ENCODE measurements at places on chromosomes 3 and 15.

DNA sequence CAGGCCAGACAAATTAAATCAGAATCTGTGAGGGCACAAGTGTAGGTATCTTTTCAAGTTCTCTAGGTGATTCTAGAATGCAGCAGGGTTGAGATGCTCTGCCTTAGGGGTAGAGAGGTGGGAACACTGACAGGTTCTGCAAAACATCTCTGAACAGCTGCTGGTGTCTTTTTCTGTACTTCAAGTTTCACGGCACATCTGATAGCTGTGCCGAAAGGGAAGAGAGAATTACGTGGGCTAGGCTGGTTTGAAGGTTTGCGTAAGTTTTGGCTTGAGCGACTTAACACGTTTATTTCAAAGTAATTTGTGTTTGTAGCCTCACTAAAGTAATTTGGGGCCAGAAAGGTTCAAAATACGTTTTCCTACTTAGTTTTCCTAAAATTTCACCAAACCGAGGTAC lies 22.5 kb downstream of the PXK start:
- DNase-seq, result no peak

- no peak for DNase-seq
These were observed 72.3 kb downstream of the THSD4 start for GRCh38 chr15:71187526-71187925.

DNA sequence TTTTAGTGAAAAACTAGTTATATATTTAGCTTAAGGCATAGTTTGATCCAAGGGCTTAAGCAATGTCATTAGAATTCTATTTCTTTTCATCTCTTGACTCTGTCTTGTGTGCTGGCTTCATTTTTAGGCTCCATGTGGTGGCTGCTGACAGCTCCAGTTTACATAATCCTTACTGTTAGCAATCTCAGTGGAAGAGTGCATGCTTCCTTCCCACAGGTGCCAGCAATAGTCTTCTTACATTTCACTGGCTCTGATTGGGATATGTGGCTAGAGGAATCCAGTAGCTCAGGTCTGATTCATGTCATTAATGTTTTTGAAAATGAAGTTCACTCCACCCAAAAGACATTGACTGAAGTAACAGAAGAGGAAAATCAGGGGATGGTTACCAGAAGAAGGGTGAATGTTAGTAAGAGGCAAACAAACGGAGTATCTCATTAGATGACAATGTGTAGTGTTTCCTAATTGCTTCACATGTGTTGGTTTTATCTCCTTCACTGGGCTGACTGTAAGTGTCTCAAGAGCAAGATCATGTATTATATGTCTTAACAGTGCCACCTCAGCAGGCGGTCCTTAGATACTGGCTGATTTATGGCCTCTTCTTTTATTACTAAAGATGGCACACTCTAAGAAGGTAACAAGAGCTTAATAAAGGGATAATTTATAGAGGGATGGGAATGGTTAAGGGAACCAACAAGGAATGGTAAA lies 25.6 kb upstream of the TCF12 start:
- DNase-seq, result no peak

DNA sequence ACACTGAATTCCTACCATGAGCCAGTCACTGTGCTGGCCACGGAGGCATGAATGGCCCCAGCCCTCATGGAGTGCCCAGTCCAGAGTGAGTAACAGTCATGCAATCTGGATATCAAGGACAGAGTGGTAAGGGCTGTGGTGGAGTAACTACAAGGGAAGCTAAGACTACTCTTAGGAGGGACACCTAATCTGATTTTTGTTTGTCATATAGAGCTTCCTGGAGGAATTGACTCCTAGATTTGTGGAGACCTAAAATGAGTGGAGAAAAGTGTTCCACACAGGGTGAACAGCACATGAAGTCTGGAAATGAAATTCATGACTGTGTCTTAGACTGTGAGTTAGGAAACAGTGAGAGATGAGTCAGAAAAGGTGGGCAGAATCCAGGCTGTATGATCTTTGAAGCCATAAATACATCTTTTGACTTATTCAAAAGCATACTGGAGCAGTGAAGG lies 219.9 kb downstream of the NFKBIZ start:
- no peak for DNase-seq

- no peak for DNase-seq
These were observed 12.1 kb downstream of the LACTB start for GRCh38 chr15:63133786-63134185.

DNA sequence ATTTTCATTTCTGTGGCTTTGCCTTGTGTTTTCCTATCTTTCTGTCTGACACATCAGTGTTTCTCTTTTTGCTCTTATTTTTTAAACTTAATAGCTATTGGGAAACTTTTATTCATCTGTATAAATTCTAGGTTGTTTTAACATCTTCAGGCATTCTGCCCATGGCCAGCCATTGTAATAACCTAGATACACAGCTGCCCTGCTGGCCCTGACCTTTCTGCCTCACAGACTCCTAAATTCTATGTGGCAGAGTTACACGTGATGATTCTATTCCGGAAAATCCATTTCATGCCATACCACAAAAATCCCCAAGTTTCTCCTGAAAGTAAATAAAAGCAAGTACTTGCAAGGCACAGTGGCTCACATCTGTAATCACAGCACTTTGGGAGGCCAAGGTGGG lies 150.1 kb downstream of the UACA start:
- no peak for DNase-seq

DNA sequence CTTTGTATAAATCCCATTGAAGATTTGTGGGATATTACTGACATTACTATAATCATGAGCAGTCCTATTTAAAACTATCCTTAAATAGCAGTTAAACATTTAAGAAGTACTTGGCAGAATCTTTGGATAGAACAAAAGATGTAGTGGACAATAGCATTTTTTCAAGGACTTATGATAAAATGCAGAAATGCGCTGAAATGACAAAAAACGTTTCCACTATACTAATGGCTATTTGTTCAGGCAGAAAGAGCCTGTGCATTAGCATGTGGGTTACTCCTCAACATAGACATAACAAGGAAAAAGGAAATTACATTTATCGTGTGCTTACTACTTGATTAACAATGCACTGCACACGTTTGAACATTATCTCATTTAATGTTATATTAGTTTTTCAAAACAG lies 80.7 kb downstream of the GADL1 start:
- DNase-seq, result no peak

DNA sequence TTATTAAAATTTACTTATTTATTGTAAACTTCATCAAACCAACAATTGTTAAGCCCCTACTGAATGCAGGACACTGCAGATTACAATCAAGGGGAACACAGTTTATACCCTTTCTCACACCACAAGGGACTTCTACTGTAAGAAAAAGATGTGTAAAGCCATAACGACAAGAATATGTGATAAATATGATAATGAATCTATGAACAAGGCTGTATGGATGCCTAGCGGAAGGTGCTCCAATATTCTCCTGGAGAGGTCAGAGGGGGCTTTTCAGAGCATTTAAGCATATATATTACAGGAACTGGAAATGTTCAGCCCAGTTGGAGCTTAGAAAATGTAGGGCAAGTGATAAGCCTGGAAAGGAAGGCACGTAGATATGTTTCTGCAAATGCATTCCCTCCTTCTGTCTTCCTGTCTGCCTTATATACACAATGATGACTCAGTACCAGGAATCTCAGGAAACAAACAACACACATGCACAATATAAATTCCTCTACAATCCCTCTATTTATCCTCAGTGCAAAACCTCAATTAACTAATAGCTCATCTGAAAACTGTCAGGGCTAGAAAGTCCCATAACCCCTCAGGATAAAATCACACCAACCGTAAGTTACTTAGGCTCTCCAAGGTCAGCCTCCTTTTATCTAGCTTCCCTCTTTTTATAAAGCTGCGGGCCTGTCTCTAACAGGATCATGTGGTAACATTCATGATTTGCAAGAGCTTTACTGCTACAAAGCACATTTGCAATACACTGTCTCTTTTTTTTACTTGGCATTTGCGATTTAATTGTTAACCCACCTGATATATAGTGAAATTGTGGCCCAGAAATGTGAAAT lies 393.1 kb downstream of the LPP start:
- no peak for DNase-seq

GRCh38 chr3:13210221-13210975 lies 137.2 kb upstream of the IQSEC1 start:
- DNase-seq, result no peak

- no peak for DNase-seq
These were observed 347.7 kb downstream of the ZBBX start for GRCh38 chr3:167032267-167032876.

DNA sequence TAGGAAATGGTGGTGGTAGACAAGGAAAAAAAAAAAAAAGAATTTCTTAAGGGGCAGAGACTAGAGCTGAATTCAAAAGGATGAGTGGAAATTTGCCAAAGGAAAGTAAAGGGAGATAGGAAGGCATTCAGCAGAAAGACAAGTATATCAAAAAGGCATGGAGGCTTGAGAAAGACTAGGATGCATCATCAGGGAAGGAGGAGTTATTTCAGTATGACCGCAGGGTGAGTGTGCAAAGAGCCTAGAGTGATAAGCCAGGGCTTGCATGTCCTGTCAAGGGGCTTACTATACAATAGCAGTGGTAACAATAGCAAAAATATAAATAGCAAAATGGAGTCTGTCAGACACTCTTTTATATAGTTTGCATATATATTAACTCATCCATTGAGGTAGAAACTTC lies 112.0 kb downstream of the FRMD4B start:
- no peak for DNase-seq

DNA sequence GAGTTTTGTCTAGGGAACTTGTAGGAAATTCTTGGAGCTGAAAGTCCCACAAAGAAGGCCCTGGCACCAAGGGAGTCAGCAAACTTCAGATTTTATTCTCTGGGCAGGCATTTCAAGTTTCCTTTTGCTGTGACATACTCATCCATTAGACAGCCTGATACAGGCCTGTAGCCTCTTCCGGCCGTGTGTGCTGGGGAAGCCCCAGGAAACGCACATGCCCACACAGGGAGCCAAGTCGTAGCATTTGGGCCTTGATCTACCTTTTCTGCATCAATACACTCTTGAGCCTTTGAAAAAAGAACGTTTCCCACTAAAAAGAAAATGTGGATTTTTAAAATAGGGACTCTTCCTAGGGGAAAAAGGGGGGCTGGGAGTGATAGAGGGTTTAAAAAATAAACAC lies 15.0 kb downstream of the TIGIT start:
- DNase-seq, result peak; percentile 60

DNA sequence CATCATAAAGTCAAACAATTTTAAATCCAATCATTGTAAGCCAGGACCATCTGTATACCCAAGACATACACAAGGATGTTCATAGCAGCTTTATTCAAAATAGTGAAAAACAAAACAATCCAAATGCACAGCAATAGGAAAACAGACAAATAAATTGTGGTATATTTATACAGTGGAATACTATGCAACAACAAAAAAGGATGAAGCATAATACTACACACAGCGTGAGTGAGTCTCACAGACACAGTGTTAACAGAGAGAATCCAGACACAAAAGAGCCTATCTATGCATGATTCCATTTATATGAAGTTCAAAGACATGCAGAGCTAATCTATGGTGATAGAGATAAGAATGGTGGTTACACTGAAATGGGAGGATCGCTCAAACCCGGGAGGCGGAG lies 5.6 kb upstream of the MUC20 start:
- no peak for DNase-seq

- no peak for DNase-seq
These were observed 24.4 kb downstream of the XXYLT1 start for GRCh38 chr3:195246581-195246995.

DNA sequence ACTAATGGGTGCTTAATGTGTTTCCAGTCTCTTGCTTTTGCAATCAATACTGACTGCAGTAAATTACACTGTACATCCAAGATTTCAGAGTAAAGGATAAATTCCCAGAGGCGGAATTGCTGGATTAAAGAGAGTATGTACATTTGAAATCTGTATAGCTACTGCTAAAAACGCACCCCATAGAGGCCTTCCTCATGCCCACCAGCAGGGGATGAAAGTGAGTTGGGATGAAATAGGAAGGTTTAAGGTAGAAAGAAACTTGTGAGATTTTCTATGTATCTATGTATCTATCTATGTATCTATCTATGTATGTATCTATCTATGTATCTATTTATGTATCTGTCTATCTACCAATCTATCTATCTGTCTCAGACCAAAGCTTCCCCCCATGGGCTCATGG lies 28.4 kb downstream of the TMEM44 start:
- DNase-seq, result no peak

DNA sequence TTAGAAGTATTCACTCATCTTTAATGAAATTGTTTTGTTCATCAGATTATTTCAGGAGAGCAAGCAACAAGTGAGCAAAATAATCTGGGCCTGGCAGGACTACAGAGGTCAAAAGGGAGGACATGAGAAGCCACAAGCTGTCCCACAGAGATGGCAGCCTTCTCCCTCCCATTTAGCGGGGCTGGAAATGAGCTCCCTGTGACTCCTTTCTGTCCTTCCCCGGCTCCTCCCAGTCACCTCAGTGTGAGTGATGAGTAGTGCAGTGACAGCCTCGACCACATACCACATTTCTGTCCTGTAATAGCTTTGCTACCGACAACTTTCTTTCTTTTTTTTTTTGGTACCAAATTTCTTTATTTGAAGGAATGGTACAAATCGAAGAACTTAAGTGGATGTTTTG lies 38.0 kb downstream of the RAB7A start:
- DNase-seq, result no peak

DNA sequence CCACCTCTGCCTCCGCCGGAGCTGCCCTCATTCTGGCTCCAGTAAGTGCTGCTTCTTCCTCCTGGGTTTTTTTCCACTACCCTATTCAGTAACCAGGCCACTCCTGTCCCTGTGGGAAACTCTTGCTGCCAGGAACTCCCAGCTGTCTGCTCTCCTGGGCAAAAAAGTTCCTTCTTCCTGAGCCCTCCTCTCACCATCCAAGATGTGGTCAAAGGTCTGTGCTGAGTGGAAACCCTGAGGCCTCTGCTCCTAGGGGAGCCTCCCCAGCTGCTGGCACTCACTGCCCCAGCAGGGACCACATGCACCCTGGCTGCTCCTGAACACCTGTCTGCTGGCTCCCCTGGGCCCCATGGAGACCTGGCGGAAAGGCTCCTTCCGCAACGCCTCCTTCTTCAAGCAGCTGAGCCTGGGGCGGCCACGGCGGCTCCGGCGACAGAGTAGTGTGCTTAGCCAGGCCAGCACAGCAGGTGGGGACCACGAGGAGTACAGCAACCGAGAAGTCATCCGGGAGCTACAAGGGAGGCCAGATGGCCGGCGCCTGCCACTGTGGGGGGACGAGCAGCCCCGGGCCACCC lies 454 bp downstream of the C15orf62 start:
- DNase-seq, result no peak
